Stimulated activated CD8-positive, alpha-beta memory T cell treated with anti-CD3 and anti-CD28 coated beads, Interleukin-7, amount 100 ng/mL, for 4 hours (primary cell): ENCODE measurements at places on chromosomes 3 and 15.

DNA sequence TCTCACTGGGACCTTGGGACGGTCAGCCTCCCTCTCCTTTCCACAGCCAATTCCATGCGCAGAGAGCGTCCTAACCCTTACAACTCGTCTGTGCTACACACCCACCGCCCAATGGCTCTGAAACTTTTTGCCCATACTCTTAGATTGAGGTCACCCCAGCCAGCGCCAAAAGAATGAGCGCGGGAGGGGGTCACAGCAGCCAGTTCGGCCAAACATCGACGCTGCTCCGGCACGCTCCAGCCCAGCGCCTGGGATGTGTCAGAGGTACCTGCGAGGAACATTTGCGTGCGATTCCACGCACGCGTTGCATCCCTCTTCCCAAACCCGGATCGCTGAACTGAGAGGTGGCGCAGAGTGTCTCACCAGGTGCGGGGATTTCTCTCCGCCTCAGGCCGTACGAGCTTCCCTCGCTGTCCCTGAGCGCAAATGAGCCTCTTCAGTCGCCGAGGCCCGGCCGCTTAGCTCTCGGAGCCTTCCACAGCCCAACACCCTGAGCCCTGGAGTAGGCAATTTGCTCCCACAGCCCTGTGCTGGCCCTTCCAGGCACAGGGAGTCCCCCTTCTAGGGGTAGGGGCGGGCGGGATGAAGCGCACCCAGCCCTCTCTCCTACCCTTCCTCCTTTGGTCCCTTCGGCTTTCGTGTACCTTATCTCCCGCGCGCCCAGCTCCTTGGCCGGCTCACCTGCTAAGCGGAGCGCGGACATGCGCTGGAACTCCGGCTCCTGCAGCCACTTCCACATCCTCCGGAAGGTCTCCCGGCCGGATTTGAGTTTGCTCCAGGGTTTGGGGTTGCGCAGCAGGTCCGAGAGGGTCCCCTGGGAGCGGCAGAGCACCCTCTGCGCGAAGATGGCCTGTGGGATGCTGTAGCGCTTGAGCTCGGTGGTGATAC lies 1.8 kb downstream of the ONECUT1 start:
- DNase-seq = no peak

DNA sequence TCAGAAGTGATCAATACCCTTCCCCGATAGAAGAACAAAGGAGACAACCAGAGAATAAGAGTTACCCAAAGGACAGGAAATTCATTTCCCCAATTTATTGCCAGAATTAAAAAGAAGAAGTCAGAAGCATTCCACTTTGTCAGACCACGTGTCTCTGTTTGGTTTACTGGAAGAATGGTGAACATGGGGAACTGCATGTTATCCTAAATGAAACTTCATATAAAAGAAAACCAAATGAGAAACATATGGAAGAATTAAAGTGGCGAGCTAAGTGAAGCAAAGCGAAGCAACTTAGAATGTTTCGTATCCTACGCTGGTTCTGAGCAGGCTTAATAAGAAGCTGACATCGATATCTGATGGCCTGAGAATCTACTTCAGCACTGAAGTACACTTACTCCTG lies 190.7 kb downstream of the MAGI1 start:
- no peak for DNase-seq

GRCh38 chr3:194300382-194300758 lies 50.8 kb downstream of the CPN2 start:
- no peak for DNase-seq

DNA sequence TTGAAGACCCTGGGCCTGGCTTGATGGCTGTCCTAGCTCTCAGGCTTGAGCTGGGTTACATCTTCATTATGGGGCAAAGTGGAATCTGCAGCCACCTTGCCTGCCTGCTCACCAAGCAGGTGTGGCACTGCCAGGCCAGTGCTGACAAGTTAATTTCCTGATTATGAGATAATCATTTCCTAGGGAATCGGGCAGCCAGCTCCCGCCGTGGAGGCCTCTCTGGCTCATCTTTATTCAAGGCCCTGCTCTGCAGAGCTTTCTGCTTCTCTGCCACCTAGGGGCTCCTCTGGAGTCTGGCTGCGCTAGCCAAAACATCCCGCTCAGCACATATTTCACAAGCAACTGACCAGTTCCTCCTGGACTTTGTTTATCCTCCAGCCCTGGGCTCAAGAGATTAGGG lies 9.9 kb downstream of the LOXL1 start:
- no peak for DNase-seq

DNA sequence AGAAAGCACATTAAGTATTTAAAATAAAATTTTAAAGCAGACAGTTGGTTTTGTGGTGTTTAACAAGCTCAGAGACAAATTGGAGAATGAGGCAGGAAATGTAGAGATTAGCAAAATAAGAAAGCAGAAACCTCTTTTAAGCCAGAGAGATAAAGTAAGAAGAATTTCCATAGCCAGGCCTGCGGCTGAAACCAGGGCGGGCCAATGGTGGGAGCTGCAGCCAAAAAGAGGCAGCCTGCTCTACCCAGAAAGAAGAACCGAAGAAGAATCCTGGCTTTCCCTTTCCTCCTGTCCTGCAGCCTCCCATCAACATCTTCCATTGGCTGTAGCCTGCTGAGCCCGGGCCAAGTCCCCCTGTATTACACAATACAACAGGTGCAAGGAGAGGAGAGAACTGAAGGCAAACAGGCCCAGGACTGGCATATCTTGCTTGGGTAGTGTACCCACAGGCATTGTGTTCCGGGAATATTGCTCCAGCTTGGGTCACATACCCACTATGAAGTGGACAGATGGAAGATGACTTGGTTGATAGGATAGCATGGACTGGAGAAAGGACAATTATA lies 11.5 kb upstream of the TFG start:
- no peak for DNase-seq

- DNase-seq = no peak
Observed at GRCh38 chr3:77038468-77038929, 1.4 kb upstream of the ROBO2 start.

DNA sequence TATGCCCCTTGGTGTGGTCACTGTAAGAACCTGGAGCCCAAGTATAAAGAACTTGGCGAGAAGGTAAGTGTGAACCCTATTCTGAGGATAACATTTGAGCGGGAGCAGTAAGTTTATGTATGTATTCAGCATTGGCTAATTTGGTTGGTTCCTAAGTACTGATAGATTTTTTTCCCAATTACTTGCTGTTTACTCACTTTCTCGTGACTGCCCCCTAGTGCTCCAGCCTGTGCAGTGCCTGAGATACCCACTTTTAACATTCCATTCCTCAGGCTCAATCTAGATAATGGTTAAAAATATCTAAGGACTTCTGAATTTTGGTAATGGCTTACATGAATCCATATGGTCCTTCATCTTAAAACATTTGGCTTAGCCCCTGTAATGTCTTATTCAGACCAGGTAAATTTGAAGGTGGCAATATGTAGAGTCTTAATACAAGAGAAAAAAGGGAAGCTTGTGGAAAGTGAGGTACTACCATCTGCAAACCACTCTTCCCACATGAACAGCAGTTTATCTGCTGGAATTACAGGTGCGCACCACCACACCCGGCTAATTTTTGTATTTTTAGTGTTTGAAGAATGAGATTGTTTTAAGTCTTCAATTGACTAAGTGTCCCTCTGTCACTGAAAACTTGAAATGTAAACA lies 7.1 kb downstream of the ELL3 start:
- DNase-seq = no peak

DNA sequence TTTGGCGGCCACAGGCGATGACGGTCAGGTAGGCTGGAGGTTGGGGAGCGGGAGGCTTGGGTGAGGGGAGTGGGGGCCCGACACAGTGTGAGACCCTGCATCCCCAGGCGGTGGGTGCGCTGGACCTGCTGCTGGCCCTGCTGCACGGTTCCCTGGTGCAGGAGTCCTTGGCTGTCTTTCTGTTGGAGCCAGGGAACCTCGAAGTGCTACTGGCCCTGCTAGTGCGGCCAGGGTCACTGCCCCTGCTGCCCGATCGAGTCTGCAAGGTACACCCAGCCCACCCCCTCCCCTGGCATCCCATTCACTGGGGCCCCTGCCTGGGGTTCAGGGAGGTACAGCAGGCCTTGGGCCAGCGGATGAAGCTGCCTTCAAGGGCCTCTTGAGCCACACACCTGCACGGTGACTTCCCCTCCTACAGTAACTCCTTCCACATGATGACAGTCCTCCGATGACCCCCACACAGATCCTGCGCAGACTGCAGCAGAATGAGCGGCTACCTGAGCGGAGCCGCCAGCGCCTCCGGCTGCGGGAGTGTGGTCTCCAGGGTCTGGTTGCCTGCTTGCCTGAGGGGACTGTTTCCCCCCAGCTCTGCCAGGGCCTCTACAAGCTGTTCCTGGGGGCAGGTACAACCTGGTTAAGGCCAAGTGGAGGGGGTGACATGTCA lies 19.5 kb downstream of the NBEAL2 start:
- no peak for DNase-seq

- DNase-seq = no peak
Observed at GRCh38 chr3:138367911-138368310, 19.5 kb downstream of the MRAS start.
